ENCODE measurements at places on chromosomes 6 and 20.

DNA sequence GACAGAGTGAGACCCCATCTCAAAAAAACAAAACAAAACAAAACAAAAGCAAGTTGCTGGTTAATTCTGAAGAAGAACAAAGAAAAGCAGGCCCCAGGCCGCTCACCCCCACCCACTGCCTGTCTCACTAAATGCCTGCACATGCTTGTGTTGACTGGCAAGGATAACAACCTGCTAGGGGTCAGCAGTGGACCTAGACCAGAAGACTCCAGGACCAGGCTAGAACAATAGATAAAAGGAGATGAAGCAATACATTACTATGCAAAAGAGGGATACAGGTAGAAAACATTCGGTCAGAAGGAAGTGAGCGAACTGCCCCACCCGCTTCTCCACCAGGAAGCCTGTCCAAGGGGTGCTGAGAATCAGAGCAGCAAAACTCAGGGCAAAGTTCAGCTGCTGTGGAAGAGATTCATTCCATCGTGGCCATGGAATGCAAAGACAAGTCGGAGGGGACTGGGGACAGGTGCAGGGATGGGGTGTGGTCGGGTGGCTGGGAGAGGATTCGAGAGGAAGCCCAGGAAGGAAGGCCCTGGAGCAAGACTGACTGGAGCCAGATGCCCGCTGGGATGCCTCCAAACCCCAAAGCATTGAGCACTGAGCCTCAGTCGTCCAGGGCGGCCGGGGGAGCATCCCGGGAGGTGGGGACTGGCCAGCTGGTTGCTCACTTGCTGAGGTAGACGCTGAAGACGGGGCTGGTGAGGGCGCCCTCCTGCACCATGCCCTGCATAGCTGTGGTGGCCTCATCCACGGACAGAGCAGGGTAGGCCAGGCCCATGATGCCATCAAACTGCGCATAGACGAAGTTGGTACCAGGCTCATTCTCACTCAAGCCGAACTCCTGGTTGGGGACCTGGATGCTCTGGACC, 5.3 kb downstream of the PGC start:
- DNase-seq, result no peak

DNA sequence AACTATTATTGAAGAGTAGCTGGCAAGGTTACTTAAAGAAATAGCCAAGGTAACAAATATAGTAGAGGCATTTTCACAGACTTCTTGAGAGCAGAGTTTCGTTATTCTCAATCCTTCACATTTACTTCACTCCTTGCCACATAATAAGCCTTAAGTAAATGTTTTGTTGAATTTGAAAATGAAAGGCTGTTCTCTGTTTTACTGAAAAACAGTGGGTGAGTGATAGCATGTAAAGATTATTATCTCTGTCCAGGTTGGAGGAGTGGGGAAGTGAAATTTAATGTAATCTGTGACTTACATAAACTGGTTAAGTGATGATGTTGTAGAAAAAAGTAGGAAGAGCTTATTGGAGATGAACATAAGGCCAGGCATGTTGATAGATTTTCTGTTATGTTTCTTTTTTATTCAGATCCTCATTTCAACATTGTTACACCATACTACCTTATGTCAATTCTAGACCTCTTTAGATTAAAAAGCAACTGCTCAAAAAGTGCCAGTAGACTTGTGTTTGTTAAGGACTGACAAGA, 55.0 kb downstream of the QKI start:
- no peak for DNase-seq

DNA sequence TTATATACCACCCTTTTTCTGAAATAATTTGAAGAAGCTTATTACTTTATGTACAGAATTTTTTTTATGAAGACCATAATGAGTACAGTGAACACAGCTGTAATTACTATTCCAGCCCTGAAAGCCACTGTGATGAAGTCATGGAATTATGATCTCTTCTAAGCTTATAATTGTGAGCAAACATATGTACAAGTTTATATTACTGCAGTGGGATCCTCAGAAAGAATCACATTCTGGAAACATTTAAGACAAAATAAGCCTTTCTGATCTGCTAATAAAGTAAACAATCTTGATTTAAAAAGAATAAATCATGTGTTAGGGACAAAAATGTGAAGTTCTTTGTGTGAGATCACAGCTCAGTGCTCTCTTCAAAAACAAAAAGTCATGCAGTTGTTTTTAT, 560.4 kb downstream of the CD109 start:
- no peak for DNase-seq

GRCh38 chr20:38218566-38218885, 42.0 kb downstream of the KIAA1755 start:
- DNase-seq, result no peak

All from CD4-positive, alpha-beta T cell treated with Interleukin-17A for 4 hours (primary cell).